Kidney epithelial cell (primary cell): ENCODE measurements at places on chromosomes 6 and 20.
A peak's percentile ranks its signal among the peaks of the same experiment; 100 is the strongest.

DNA sequence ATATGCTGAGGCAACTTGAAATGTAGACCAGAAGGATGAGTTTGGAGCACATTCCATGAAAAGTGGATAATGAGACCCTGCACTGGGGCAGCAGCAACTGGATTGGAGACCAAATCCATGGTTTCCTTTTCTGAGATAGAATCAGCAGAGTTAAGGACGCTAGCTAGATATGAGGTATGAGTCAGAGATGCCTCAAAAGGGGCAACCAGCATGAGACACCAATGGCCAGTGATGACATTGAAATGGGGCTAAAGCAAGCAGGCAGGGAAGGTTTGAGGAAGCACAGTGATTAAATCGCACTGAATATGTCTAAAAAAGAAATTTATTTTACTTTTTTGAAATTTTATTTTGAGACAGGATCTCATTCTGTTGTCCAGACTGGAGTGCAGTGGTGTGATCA, 802.4 kb downstream of the TFAP2A start:
- no peak for DNase-seq

DNA sequence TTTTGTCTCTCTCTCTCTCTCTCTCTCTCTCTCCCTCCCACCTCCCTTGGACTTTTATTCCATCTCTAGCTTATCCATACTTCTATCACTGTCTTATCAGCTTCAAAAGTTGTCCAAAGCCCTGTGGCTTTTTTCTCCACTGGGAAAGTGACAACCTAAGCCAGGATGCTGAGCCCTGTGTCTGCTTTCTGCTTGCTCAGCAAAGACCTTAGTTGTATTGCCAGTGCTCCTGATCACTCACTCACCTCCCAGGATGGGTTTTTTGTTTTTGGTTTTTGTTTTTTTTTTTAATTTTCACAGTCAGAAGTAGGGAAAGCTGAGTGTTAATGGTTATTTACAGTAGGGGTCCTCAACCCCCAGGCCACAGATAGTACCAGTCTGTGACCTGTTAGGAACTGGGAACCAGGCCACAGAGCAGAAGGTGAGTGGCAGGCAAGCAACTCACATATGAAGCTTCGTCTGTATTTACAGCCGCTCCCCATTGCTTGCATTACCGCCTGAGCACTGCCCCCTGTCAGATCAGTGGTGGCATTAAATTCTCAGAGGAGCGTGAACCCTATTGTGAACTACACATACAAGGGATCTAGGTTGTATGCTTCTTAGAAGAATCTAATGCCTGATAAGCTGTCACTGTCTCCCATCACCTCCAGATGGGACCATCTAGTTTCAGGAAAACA, 125.0 kb upstream of the ID4 start:
- no peak for DNase-seq

- no peak for DNase-seq
Measured at GRCh38 chr6:168160506-168161370, 81.7 kb upstream of the FRMD1 start.

DNA sequence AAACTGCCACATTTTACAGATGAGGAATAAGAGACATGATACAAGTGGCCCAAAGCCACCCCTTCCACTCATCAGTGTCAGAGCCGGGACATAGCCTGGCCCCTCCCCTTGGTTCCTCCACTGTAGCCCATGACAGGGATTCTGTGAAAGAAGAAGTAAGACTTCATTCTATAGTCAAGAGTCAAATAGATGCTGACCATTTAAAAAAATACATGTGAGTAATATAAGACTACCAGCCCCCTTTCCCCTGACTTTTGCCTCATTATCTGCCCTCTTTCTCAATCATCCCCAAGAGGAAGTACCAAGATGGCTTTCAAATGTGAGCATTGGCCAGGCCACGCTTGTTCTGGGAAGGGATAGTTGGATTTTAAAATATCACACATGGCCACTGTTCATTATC, 57.8 kb upstream of the TAB2 start:
- no peak for DNase-seq

DNA sequence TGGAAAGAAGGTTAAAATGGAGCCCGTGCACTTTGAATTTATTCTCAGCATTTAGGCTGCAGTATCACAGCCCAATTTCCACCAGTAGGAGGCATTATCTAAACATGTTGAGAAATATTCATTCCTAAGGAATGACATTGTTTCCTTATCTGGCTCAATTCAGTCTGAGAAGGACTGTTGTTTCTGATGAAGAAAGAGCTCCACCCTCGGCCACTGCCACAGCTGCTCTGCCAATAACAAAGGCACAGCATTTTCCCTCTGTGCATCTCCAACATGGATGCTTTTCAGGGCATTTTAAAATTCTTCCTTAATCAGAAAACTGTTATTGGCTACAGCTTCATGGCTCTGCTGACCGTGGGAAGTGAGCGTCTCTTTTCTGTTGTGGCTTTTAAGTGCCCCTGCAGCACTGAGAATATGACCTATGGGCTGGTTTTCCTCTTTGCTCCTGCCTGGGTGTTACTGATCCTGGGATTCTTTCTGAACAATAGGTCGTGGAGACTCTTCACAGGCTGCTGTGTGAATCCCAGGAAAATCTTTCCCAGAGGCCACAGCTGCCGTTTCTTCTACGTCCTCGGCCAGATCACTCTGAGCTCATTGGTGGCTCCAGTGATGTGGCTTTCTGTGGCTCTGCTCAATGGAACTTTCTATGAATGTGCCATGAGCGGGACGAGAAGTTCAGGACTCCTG, at the start of gene CALHM5:
CALHM5 (plus strand) TSS at position 216 of the 687 bp plus-strand sequence; CDS start at position 274, 58 bp downstream.
- DNase-seq, result peak; percentile 59

GRCh38 chr6:113588646-113589045, 268.5 kb upstream of the MARCKS start:
- no peak for DNase-seq

DNA sequence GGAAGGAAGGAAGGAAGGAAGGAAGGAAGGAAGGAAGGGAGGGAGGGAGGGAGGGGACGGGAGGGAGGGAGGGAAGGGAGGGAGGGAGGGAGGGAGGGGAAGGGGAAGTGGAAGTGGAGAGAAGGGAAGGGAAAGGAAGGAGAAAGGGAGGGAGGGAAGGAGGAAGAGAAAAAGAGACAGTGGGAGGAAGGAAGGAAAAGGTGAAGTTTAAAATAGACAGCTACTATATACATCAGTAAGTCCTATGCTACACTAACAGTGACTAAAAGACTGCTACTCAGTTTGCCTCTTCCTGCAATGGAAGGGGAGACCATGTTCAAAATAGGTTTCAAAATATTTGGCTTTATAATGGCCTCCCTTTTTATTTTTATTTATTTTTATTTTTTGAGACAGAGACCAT, 22.5 kb downstream of the MAP3K5 start:
- no peak for DNase-seq

DNA sequence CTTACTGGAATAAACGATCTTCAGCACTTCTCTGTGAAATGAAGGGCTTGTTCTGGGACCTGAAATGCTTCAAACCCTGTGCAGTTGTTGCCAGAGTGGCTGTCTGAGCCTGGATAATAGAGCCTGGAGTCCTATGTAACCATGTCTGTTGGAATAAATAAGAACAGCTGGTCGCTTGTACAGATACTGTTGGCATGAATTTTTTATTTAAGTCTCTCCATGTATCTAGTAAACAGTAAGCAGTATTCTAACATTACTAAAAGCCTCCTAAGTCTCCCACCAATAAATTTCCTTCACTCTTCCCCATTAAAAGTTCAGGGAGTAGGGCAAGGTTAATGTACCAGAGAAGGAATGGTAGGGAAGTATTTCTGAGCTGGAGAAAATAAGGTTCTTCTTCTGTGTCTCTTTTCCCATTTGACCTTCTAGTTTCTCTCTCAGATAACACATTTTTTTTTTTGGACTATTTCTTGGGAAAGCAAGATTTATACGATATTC, 227.5 kb downstream of the PRL start:
- DNase-seq, result no peak

- DNase-seq, result no peak
Measured at GRCh38 chr6:24227556-24227955, 101.5 kb downstream of the NRSN1 start.

GRCh38 chr6:72676995-72677394, 55.1 kb downstream of the KCNQ5 start:
- DNase-seq, result no peak

- no peak for DNase-seq
Measured at GRCh38 chr6:108350528-108350927, 55.7 kb downstream of the AFG1L start.
